Hypothalamus (tissue), 51 donors: ENCODE measurements at places on chromosomes 4 and X.

DNA sequence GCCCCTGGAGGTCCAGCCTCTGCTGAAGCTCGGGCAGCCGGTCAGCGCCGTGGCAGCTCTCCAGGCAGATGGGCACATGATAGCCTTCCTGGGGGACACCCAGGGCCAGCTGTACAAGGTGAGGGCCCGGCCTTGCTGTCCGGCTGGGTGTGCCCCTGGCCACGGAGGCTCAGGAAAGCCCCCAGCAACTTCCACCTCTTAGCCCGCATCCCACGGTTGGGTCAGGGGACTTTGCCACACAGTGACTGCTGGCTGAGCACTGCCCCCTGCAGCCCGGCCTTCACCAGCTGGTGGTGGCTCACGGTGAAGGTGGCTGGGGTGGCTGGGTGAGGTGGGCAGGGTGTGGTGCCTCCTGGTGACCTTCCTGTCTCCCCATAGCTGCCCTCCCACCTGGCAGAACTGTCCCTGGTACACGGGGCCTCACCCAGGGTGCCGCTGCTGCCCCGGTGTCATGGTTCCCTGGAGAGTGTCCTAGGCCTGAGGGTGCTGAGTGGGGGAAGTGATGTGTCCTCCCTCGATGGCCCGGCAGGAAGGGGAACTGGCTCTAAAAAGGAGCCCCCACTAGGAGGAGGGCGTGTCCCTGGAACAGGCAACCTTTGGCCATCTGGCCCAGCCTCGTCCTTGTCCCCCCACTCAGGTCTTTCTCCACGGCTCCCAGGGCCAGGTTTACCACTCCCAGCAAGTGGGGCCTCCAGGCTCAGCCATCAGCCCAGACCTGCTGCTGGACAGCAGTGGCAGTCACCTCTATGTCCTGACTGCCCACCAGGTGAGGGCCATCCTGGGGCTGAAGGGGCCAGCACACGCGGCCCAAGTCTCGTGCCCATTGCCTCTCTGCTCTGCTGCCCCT lies 4.5 kb downstream of the PLXNB3 start:
- no peak for DNase-seq

GRCh38 chr4:106565727-106566126 lies 197.1 kb upstream of the GIMD1 start:
- no peak for DNase-seq

DNA sequence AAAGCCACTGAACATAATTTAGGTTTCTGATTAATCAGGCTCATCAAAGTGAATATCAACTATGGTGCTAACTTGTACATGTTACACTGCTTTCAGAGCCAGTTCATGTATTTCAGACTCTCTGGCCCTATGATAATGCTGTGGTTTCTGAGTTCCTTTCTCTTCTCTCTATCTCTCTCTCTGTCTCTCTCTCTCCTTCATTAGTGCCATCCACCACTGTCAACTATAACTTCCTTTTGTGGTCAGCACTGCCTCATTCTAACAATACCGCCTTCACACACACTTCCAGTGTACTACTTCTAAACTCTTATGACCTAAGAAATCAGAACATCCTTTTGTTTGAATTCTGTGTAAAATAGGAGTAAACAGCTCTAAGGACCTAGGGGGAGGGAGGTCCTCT lies 907.1 kb downstream of the RPA4 start:
- no peak for DNase-seq

GRCh38 chrX:135340831-135341230 lies 31.6 kb downstream of the ETDC start:
- DNase-seq: no peak

- no peak for DNase-seq
Observed at GRCh38 chr4:98527534-98528269, 130.7 kb downstream of the TSPAN5 start.
